Stimulated activated CD8-positive, alpha-beta memory T cell treated with anti-CD3 and anti-CD28 coated beads, Interleukin-2, amount 100 ng/mL, for 48 hours (primary cell): ENCODE measurements at places on chromosomes 3 and 15.

GRCh38 chr3:16618721-16619120, 13.5 kb upstream of the DAZL start:
- DNase-seq, result no peak

DNA sequence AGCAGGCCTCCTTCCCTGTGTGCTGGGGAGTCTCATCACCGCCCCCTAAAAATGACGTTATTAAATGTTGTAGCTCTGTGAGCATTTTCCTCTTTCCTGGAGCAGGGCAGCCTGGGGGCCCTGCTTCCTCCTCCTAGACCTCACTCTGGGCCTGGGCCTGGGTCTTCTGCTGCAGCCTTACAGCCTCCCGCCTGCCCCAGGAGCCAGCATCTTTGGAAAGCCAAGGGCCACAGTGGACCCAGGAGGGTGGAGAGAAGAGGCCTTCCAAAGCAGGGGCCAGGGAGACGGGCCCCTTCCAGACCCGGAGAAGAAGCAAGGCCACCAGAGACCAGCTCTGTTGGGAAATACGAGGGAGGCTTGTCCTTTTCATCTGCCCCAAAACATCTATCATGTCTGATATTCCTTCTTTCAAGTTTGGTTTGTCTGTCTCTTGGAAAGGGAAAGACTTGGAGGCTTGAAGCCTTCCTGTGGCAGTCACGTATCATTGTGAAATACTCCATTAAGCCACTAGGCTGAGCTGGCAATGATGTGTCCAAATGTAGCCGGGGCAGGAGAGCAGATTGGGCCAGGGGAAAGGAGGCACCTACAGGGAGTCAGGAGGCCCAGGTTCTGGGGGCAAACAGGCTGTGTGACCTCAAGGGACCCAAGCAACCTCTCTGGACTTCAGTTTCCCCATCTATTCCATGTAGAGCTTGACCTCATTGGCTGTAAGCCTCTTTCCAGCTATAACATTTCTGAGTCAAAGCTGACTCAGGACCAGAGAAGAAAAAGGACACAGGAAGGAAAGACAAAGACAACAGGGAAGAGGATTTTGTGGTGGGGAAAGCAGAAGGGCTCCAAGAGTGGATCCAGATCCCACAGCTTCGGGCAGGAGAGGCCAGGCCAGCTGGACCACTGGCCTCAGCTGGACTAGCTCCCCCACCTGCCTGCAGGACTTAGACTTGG, 31.1 kb downstream of the CYP11A1 start:
- DNase-seq, result no peak

- no peak for DNase-seq
Measured at GRCh38 chr3:104746056-104746455, 620.7 kb upstream of the ALCAM start.

GRCh38 chr3:131812433-131812832, 222.4 kb downstream of the CPNE4 start:
- no peak for DNase-seq

- DNase-seq, result no peak
Measured at GRCh38 chr3:131541288-131541687, 38.5 kb upstream of the MRPL3 start.

GRCh38 chr3:59320080-59320479, 270.3 kb upstream of the CFAP20DC start:
- no peak for DNase-seq

- no peak for DNase-seq
Measured at GRCh38 chr3:15536856-15537255, 15.3 kb upstream of the COLQ start.

GRCh38 chr3:190558316-190558715, 44.4 kb downstream of the IL1RAP start:
- no peak for DNase-seq

GRCh38 chr3:159584421-159584820, 404.2 kb upstream of the IL12A start:
- no peak for DNase-seq

DNA sequence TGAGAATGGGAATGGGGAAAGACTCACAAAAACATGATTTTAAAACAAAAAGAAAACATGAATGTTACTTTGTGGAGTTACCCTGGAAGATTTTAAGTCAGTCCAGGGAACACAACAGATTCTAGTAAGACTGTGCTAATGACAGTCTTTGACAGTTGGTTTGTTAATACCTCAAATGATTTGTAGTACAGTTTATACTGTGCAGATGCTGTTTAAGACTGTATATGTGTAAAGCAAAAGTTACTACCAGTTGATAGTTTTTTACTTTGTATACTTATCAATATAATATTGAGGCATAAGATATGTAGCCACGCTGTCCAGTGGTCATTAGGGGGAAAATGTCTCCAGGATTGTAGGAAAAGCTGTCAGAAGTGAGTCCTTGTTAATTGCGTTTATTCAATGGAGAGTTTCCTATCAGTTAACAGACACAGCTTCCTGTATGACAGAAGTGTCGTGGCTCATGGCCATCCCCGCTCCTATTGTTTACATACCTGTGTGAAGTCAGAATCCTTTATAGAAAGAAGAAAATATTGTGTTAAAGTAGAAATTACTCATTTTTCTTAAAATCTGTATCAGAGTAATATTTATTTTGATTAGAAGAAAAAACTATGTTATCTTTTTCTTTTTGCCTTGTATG, 36.0 kb downstream of the NKIRAS1 start:
- DNase-seq, result no peak

DNA sequence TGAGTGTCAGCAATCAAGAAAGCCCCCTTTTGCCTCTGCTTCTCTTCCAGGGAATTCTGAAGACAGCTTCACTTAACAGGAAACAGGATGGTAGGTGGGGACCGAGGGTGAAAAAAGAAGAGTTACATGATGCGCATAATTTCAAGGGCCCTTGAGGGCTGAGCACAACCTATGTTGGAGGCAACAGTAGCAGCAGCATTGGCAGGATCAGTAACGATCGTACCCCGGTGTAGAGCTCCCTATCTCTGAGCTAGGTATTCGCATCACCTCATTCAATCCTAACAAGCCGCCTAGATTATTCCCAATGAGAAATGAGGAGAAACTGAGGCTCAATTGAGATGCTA, 432 bp upstream of the RAD54L2 start:
- DNase-seq, result no peak

DNA sequence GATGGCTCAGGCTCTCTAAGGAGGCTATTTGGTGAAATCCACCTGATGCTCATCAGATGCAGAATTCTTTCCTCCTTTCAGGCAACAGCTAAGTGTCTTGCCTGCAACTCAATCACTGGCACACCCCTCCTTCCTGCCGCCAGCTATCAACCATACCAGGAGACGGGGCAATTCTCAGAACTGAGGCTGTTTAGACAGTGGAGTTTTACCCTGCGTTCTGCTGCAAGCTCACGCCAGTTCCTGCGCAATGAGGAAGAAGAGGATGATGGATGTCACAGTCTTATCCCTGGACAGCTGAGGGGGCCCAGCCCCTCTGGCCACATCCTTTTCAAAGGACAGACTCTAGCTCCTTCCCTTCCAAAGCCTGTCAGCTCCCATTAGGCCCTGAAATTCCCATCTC, 7.0 kb upstream of the MANF start:
- DNase-seq, result no peak

DNA sequence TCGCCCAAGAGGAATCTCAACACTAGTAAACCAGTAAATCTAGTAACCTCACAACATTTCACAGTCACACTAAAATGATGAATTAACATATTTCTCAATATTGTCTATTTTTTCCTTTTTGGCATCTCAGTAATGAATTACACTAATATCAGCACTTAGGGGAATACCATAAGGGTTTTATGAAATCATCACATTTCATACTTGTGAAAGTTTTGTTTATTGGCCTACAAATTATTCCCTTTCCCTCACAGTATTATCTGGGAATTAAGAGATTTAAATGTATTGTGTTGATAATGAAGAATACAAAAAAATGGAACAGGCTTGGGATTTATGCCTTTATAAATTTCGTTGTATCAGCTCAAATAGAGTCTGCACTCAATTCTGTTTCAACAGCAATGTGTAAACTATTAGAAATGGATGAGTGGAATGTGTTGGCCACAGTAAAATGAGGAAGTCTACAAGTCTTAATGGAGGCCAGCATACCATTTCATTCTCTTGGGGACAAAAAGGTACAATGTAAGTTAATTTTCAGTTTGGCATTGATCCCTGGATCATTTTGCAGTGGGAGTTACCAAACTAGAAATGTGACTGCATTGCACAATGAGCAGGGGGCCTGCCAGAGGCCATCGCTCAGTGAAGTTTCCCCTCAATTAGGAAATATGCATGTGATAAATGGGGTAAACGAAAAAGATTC, 195.4 kb downstream of the FMN1 start:
- no peak for DNase-seq

DNA sequence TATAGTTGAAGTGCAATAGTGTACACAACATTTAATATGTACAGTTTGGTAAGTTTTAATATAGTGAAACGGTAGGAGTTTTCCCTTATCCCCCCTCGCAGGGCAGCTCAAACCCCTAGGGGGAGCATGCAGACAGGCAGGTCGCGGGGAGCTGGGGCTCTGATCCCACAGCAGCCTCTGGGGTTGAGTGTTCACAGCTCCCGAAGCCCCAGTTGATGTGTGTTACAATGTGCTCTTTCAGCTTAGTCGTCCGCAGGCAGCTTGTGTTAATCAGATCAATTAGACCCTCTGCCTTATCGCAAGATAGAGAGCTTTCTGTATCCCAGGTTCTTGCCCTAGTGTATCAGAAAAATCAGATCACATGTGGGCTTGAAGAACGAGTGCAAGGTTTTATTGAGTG, 143.1 kb upstream of the CHRNA7 start:
- DNase-seq, result no peak

- DNase-seq, result no peak
Measured at GRCh38 chr3:169147238-169148008, 516.1 kb downstream of the MECOM start.

DNA sequence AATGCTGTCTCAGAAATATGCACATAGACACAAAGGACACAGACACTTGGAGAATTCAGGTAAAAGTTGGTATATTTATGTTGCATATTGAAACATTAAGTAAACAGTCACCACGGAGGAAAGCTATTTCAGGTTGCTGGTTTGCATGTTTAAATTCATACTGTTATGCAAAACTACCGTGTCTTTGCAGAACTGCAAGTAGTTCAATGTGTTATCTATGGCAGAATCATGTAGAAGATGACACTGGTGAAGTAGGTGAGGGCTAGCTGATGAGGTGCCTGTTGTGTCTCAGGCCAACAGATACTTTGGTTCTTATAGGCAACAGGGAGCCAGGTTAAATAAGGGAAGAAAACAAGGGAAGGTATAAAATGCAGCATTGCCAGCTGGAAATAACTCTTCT, 511.3 kb downstream of the DIPK2A start:
- no peak for DNase-seq

DNA sequence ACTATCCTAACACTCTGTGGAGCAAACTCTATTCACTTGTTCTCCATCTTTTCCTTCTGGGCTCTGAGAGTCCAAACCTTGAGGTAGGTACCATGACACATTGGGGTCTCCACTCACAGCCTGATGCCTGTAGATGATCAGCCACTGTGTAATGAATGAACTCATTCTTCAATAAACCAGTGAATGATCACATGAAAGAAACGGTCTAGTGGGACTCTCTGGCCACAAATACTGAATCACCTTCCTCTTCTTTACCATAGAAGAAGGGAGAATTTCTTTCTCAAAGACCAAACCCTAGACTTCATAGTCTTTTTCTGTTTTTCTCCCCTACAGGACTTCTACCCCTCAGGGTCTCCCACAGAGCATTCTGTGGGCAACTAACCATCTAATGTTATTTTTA, 20.5 kb upstream of the ABHD2 start:
- DNase-seq, result no peak

GRCh38 chr3:152209060-152209459, 59.7 kb upstream of the MBNL1 start:
- DNase-seq, result no peak

DNA sequence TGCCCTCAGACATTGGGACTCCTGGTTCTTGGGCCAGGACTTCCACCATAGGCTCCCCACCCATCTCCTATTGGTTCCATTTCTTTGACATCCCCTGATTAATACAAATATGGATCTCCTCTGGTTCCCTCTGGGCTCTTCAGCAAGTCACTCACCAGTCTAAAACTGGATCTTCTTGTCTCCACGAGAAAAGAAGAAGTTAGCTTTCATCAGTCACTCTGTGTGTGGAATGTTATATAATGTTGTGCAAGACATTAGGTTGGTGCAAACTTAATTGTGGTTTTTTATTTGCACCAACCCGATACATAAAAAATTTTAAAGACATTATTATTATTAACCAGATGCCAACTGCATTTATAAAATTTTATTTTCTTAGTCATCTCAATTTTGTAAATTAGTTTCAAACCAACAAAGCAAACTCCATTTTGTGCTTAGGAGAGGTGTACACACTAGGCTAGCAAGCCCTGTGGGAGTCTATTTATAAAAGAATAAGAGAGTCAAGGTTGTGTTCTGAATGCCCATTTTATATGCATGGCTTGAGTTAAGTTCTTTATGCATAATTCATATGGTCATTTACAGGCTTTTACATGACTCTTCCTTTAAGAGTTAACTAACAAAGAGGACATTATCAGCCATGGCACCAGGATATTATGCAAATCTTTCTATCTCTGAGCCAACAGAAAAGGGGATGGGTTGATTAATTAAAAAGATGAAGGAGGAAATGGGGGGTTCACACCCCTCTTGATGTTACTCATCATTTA, 35.1 kb upstream of the IL12A start:
- no peak for DNase-seq

- DNase-seq, result no peak
Measured at GRCh38 chr3:147407498-147408187, 1.3 kb upstream of the ZIC4 start.

GRCh38 chr3:194003114-194004057, 132.6 kb upstream of the HES1 start:
- peak; percentile 35 for DNase-seq

- DNase-seq, result no peak
Measured at GRCh38 chr3:45187694-45188141, 38.4 kb downstream of the TMEM158 start.

DNA sequence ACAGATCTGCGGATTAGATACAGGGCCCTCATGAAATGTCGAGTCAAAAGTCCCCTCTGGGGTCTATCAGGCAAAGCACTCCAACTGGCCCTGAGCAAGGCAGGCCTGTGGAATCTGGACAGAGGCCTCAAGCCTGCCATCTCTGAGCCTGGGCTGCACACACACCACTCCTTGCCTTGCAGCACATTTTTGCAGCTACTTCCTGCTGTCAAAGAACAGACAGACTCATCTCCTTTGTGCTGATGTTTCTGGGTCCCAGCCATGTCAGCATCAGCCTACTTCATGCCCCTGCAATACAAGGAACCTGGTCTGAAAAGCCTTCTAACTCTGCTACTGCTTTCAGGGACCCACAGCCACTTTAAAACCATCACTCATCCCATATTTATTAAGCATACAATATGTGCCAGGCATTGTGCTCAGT, 60.6 kb upstream of the IL12A start:
- DNase-seq, result no peak

- DNase-seq, result no peak
Measured at GRCh38 chr15:57703387-57703786, 3.1 kb upstream of the POLR2M start.

- DNase-seq, result no peak
Measured at GRCh38 chr3:79604681-79605080, 163.1 kb downstream of the ROBO1 start.

DNA sequence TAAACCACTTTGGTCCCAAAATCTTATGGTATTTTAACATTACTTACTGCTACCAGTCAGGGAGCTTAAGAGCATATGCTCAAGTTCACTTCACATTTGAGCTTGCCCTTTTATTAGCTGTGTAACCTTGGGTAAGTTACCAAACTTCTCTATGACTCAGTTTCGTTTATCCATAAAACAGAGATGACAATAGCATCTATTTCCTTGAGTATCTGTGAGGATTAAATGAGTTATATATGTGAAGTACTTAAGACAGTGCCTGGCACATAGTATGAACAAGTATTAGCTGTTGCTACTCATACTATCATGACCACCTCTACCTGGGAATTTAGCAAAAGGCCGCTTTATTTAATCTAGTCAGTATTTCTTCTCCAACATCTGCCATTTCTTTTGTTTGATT, 5.9 kb downstream of the ATOSA start:
- no peak for DNase-seq
